ENCODE measurements at places on chromosomes 1 and 21. TPM values are rescaled to one million over a fixed set of nuclear protein-coding genes. Genes with fewer than 3 reads are reported as not detected.
A peak's percentile ranks its signal among the peaks of the same experiment; 100 is the strongest.

DNA sequence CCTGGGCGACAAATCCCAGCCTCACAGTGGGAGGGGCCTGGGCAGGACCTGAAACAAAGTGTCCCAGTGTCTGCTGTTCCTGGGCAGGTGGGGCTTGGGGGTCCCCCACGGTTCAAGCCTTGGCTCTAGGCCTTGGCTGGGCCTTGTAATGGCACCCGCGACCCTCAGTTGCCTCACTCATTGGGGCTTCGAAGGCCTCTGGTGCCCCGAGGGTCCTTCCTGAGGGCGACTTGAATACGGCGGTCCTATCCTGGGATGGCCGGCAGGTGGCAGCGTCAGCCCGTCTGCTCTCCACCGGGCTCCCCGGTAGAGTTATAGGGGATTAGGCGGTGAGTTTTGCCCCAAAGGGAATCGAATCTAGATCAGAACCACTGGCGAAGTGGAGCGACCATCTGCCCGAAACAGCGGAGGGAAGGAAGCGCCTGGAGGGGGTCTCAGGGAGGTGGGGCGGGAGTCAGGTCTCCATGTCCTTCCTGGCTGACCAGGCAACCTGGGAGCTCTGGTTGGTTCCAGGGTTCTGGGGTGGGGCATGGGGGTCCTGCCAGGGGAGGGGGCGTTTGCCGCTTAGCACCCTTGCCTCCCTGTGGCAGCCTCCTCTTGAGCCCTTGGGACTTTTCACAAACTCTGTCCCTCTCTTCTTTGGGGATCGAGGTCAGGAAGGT, 2.1 kb upstream of the PEX10 start:
- peak overlapping the region; percentile 66 for H3K4me3 ChIP-seq
- no peaks in the 10 kb centered on the region for H3K27me3 ChIP-seq
- H3K27ac ChIP-seq: peak overlapping the region; percentile 45

DNA sequence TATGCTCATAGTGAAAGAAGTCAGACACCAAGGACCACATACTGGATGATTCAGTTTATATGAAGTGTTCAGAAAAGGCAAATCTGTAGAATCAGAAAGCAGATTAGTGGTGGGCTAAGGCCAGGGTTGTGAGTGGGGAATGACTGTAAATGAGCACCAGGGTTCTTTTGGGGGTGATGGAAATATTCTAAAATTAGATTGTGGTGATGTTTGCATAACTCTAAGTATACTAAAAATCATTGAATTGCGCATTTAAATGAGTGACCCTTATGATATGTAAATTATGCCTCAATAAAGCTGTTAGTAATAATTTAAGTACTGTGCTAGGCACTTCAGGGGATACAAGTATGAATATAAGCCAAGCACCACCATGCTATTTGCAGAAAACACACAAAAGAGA, 256.3 kb downstream of the TPR start:
- no peak for DNase-seq
- no peaks in the 10 kb centered on the region for H3K4me1 ChIP-seq
- H3K27ac ChIP-seq: no peak overlapping the region
- H3K4me3 ChIP-seq: no peak overlapping the region

GRCh38 chr21:42037516-42037915, 27.4 kb upstream of the ZBTB21 start:
- peaks cover 5% of the 10 kb centered on the region for H3K36me3 ChIP-seq
- no peak for DNase-seq
- peaks cover 30% of the 10 kb centered on the region for H3K27me3 ChIP-seq
- H3K27ac ChIP-seq: no peak overlapping the region

DNA sequence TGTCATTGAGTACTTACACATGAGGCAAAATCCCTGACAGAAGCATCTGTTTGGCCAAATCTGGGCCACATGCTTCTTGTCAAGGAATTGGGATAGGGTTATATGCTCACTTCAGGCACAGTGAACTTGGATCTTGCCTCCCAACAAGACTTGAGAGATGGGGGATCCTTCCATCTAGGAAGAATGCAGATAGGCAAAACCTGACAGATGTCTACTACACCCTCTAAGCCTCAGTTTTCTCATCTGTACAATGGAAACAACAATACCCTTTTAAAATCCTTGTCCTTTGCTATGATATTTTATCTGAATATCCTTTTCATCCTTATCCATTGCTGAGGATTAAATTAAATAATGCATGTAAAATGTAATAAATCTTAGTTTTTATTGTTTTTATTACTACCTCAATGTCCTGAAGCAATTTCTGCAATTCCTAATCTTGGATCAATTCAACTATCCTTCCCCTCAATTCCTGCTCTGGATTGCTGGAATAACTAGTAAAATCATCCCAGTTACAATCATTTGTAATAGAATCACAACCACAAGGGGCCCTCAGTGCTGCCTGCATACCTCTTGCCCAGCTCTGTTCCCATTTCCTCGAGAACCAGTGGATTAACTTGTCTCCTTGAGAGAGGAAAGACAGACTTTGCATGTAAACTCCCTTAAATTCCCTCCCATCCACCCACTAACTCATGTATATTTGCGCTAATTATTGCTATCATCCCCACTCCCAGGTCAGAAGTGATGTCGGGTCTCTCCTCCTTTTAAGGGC, 8.1 kb upstream of the XPR1 start:
- H3K27ac ChIP-seq: no peak overlapping the region
- H3K27me3 ChIP-seq: peaks cover 16% of the 10 kb centered on the region
- peak; percentile 15 for DNase-seq
- no peaks in the 10 kb centered on the region for H3K36me3 ChIP-seq

- peaks cover 8% of the 10 kb centered on the region for H3K36me3 ChIP-seq
- H3K27ac ChIP-seq: no peak overlapping the region
- no peaks in the 10 kb centered on the region for H3K4me1 ChIP-seq
- DNase-seq: no peak
Observed at GRCh38 chr1:54606096-54606989, 17.0 kb downstream of the FAM151A start.

- no peak overlapping the region for H3K27ac ChIP-seq
- no peak overlapping the region for H3K4me3 ChIP-seq
- H3K27me3 ChIP-seq: peaks cover 37% of the 10 kb centered on the region
- H3K4me1 ChIP-seq: no peaks in the 10 kb centered on the region
- no peak for DNase-seq
- H3K36me3 ChIP-seq: no peaks in the 10 kb centered on the region
Observed at GRCh38 chr1:223062177-223062576, 80.9 kb downstream of the TLR5 start.

Gene FMOD
- not detected for total RNA-seq

GRCh38 chr1:87743256-87743655, 414.6 kb downstream of the LMO4 start:
- no peaks in the 10 kb centered on the region for H3K27me3 ChIP-seq
- no peaks in the 10 kb centered on the region for H3K4me1 ChIP-seq
- H3K36me3 ChIP-seq: no peaks in the 10 kb centered on the region
- H3K27ac ChIP-seq: no peak overlapping the region

Gene ADAMTS4
- total RNA-seq: not detected

DNA sequence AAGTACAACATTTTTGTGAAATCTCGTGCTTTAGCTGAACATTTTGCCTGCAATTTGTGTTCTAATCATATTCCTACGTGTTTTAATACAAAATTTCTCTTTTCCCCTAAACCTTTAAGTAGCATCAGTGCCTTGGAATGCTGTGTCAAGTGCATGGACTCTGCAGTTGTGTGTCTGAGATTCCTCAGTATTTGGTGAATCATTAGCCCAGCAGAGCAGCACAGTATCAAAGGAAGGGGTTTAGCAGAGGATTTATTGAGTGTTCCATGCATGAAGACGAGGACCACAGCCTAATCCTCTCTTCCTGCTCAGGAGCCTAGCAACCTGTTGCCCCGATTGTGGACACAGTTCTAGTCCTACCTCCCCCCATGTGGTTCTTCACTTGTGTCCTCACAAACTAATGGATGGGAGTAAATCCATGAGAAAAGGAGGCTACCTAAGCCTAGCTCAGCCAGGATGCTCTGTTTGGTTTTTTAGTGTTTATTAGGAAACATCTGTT, 29.3 kb upstream of the PCP4 start:
- H3K4me3 ChIP-seq: no peak overlapping the region
- no peaks in the 10 kb centered on the region for H3K4me1 ChIP-seq
- H3K27ac ChIP-seq: no peak overlapping the region
- no peak for DNase-seq
- H3K36me3 ChIP-seq: no peaks in the 10 kb centered on the region

DNA sequence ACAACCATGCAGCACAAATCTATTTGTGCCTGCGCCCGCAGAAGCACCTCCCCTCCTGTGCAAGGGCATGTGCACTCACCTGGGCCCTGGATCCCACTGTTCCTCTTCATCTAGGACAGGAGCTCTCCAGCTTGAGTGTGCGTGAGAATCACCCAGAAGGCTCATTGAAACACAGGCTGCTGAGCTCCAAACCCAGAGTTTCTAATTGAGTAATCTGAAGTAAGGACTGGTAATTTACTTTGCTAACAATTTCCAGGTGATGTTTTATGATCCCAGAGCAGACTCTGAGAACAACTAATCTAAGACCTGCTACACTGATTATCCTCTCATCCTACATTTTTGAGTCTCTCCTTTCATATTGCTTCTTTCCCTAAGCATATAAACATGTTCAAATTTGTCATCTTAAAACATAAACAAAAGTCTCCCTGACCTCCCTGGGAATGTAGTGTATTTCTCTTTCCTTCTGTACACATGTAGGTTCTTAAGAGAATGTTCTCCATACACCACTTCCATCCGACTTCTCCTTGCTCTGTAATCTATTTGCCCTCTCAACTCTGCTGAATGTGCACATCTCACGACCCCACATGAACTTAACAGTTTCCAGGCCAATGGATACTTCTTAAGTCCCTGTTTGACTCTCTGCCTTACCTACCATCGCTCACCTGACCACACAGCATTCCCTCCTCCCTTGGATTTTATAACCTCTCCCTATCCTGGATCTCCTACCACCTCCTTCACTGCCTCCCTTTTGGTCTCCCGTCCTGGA, 522.5 kb downstream of the SMYD3 start:
- H3K27me3 ChIP-seq: no peaks in the 10 kb centered on the region
- H3K4me1 ChIP-seq: peaks cover 8% of the 10 kb centered on the region
- H3K4me3 ChIP-seq: no peak overlapping the region
- H3K27ac ChIP-seq: no peak overlapping the region
- DNase-seq: no peak

Gene LORICRIN
- not detected for total RNA-seq

DNA sequence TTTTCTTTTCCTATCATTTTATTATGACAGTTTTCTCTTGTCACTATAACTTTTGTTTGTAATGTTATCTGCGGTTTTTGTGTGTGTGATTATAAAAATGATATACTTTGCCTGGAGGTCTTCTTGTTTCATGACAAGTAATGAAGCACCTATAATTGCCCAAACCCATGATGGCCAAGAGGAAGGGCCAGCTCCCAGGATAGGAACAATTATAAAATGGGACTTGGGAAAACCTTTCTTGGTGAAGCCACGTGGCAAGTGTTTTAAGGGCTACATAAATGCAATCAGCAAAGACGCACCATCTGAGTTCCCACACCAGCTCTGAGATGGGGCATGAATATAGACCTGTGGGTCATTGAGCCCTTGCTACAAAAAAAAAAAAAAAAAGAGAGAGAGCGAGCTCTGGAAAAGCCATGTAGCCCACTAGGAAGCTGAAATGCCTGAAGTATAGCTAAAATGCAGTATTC, 462.6 kb upstream of the RUNX1 start:
- H3K4me3 ChIP-seq: no peak overlapping the region
- no peaks in the 10 kb centered on the region for H3K36me3 ChIP-seq
- peaks cover 41% of the 10 kb centered on the region for H3K4me1 ChIP-seq
- no peak for DNase-seq

Gene HSF2BP
- 0.95 TPM for total RNA-seq

Gene COL6A1
- 17.8 TPM for total RNA-seq

DNA sequence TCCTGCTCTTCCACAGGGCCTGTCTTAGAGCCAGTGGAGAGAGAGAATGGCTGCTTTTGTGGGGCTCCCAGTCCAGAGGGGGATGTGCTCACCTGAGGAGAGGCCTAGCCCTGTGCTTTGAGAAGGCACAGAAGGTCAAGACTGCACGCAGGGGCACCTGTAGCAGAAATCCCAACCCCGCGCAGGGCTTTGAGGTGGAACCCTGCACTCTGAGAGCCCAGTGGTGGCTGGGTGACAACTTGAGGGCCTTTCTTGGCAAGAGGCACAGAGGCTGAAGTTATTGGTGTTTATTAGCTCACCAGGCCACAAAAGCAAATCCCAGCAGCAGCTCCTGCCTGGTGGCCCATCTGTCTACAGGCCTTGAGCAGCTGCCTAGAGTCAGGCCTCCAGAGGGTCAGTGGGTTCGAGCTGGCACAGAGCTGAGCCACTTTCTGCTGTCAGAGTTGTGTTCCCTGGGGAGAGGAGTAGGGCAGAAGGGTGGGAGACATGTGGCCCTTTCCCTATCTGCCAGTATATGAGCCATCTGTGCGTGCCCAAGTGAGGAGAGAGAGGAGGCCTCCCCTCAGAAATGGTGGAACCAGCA, 31.4 kb downstream of the SZRD1 start:
- H3K4me1 ChIP-seq: no peaks in the 10 kb centered on the region
- H3K27ac ChIP-seq: no peak overlapping the region
- DNase-seq: no peak
- H3K4me3 ChIP-seq: no peak overlapping the region

GRCh38 chr1:109933856-109934711, 23.4 kb downstream of the CSF1 start:
- H3K4me1 ChIP-seq: peaks cover 40% of the 10 kb centered on the region
- H3K27me3 ChIP-seq: no peaks in the 10 kb centered on the region
- no peak overlapping the region for H3K4me3 ChIP-seq
- peak; percentile 39 for DNase-seq

DNA sequence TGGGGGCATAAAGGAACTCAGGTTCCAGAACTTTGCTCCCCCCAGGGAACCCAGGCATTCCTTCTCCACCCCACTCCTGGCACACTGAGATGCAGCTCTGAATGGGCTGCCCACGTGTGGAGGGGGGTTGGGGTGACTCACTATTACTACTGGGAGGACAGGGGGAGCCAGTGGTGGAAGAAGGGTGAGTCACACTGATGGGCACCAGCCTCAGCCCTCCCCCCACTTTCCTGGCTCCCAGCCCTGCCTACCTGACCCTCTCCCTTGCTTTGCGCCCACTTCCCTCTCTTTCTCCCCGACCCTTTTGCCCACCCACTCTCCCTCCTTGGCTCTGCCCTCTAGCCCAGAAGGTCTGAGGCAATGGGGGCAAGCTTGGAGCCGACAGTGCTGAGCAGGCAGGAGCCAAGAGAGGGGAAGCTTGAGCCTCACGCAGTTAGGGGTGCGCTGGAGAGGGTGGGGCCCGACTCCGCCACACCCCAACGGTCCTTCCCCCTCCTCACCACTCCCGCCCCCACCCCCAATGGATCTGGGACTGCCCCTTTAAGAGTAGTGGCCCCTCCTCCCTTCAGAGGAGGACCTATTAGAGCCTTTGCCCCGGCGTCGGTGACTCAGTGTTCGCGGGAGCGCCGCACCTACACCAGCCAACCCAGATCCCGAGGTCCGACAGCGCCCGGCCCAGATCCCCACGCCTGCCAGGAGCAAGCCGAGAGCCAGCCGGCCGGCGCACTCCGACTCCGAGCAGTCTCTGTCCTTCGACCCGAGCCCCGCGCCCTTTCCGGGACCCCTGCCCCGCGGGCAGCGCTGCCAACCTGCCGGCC, at the start of gene LMNA:
Gene LMNA (plus strand): TSS at position 611 of the 818 bp plus-strand sequence. CDS start 208 bp downstream, outside the sequence.
- H3K4me3 ChIP-seq: peak within 1 kb of the TSS; percentile 82
- H3K36me3 ChIP-seq: peaks cover 65% of the 10 kb centered on the region
- H3K27me3 ChIP-seq: no peaks in the 10 kb centered on the region

Gene CFH
- 26.1 TPM for total RNA-seq

Measured in Calu3 (cell line).